NCI-H446 (cell line): ENCODE measurements at places on chromosomes 2 and 18.

- DNase-seq = no peak
These were observed 85.3 kb downstream of the VWA3B start for GRCh38 chr2:98172150-98172765.

DNA sequence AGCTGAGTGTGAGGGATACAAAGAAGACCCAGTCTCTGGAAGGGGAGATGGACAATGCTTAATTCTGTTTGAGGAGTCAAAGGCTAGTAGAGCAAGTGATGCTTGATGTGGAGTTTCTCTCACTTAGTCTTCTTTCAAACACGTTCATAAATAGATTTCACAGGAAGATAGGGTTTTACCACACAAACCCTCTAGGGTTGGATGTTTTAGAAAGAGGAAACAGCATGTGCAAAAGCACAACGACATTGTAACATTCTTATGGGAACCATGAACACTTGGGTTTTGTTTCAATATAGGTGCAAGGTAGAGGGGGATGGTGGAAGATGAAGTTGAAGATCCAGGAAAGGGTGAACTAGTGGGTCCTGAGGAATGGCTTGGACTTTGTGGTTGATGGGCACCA lies 10.8 kb upstream of the EFEMP1 start:
- DNase-seq = no peak

DNA sequence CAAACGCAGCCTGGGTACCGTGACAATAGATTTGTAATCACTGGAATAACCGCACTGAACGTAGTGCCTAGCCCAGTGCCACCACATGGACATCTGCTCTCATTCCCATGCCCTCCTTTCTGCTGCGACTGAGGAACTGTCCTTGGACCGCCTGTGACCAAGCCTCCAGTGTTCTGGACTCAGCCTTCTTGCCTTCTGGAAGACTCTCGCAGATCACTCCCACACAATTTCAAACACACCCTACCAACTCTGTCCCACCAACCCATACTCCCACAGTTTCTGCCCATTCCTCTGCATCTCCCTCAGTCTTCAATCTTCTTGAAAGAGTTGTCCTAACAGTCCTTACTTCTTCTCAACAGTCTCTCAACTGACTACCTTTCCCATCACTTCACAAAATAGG lies 2.1 kb downstream of the RNF149 start:
- no peak for DNase-seq

DNA sequence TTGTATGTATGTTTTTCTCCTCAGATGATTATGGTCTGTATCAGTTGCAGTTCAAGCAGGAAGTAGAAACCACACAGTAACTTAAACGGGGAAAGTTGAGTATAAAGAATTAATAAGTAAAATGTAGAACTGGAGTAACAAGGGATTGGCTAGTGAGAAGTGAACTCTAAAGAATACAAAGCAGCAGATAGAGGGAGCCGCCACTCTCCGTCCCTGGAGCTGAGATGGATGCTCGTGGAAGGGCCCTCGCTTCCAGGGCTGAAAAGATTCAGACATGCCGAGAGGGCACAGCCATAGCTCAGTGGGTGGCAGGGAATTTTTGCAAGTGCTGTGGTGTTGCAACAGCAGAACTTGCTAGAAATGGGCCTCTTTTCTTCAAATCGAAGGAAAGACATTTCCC lies 155.8 kb downstream of the COL6A3 start:
- DNase-seq = no peak

DNA sequence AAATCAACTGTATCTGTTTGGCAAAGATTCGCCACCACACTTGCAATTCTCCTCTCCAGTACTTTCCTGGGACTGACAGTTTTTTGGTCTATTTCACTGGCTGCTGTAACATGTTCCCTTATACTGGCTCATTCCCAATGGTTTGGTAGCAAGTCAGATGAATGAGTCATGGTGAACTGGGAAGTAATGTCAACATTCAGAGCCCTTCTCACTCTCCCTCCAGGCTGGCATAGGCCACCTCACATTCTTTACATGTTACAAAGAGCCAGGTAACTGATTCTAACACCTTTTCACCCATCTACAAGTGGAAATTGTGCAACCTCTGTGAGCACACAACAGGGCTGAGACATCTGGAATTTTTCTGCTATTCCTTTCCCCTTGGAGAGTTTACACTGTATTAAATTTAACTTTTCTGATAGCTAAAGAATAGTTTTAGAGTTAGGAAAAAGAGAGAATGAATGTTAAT lies 111.3 kb upstream of the TLK1 start:
- DNase-seq = peak; percentile 36

DNA sequence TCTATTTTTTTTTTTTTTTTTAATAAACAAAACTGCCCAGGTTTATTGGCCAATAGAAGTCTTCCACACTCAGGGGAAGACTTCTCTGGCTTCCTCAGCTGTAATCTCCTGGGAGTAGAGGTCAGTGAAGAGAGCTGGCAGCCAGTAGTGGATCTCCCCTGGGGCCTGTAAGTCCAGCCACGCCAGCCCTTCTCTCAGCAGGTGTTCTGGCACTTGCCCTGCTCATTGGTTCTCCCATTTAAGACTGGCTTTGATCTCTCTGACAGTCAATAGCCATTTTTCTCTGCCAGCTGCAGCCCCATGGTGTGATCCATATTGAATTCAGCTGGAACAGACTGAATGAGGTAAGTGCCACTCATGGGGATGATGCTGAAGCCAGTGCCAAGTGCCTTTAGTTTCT lies 170.6 kb upstream of the SPHKAP start:
- DNase-seq = no peak

- DNase-seq = no peak
These were observed 22.9 kb downstream of the COLEC12 start for GRCh38 chr18:477565-477964.

- no peak for DNase-seq
These were observed 382.1 kb downstream of the NRXN1 start for GRCh38 chr2:50649626-50650402.

- DNase-seq = no peak
These were observed 250.2 kb upstream of the REG3G start for GRCh38 chr2:78775291-78775690.

DNA sequence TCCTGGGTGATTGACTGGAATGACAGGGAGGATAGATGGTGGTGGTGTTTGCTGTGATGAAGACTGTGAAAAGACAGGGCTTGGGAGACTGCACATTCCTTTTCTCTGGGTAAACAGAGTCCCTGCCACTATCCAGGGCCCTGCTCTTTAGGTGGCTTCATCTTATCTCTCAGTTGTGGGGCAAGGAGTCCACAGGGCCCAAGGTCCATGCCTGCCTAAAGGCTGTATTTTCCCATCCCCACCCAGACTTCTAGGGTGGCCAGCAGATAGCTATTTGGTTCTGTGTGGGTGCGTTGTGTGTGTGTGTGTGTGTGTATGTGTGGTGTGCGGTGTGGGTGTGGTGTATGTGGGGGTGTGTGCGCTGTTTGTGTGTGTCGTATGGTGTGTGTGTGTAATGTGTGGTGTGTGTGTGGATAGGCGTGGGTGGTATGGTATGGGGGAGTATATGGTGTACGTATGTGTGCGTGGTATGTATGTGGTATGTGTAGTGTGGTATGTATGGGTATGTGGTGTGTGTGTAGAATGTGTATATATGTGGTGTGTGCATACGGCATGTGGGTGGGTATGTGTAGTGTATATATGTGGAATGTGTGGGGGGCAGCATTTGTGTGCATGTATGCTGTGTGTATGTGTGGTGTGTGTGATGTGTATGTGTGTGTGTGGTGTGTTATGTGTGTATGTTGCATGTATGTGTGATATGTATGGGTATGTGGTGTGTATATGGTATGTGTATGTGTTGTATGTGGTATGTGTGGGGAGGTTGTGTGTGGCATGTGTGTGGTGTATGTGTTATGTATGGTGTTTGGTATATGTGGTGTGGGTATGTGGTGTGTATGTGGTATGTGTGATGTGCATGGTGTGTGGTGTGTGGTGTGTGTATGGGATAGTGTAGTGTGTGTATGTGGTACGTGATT lies 10.5 kb upstream of the XRCC5 start:
- DNase-seq = no peak
